ENCODE measurements at places on chromosomes 11 and 22. TPM values are rescaled to one million over a fixed set of nuclear protein-coding genes. Genes with fewer than 3 reads are reported as not detected.

Gene OR5A1
- total RNA-seq: not detected

DNA sequence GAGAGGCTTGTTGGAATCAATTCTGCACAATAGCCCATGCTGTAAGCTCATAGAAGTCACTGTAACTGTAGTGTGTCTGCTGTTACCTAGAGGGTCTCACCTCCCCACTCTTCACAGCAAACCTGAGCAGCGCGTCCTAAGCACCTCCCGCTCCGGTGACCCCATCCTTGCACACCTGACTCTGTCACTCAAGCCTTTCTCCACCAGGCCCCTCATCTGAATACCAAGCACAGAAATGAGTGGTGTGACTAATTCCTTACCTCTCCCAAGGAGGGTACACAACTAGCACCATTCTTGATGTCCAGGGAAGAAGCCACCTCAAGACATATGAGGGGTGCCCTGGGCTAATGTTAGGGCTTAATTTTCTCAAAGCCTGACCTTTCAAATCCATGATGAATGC lies 13.3 kb downstream of the SERPIND1 start:
- DNase-seq: no peak
- no peak overlapping the region for H3K27ac ChIP-seq
- H3K36me3 ChIP-seq: peaks cover 26% of the 10 kb centered on the region
- peaks cover 2% of the 10 kb centered on the region for H3K4me1 ChIP-seq
- H3K27me3 ChIP-seq: no peaks in the 10 kb centered on the region

- H3K27ac ChIP-seq: no peak overlapping the region
- no peak for DNase-seq
- peak overlapping the region; percentile 35 for H3K4me3 ChIP-seq
- H3K4me1 ChIP-seq: peaks cover 8% of the 10 kb centered on the region
Observed at GRCh38 chr11:5818245-5818886, 9.6 kb downstream of the OR52N2 start.

GRCh38 chr11:108796551-108796950 lies 131.7 kb downstream of the DDX10 start:
- peaks cover 6% of the 10 kb centered on the region for H3K36me3 ChIP-seq
- no peak overlapping the region for H3K27ac ChIP-seq
- no peak for DNase-seq
